ENCODE measurements at places on chromosomes 5 and 9. TPM values are rescaled to one million over a fixed set of nuclear protein-coding genes. Genes with fewer than 3 reads are reported as not detected.

Gene HNRNPK
- total RNA-seq, result 748 TPM

Gene KIF4B
- total RNA-seq, result not detected

Gene NXNL2
- not detected for total RNA-seq

Gene TLE4
- 32.5 TPM for total RNA-seq

Gene CDX1
- total RNA-seq, result not detected

Gene FCN2
- total RNA-seq, result not detected

Measured in T-helper 2 cell treated with Interferon-gamma antibody and Interleukin-4, amounts not matched to agents 100 ng/mL and 5 ng/mL, for 36 hours (primary cell).